Urothelium cell line (cell line): ENCODE measurements at places on chromosomes 3 and 15.
A peak's percentile ranks its signal among the peaks of the same experiment; 100 is the strongest.

GRCh38 chr15:99842071-99842470 lies 108.8 kb upstream of the LYSMD4 start:
- DNase-seq: no peak

- no peak for DNase-seq
Measured at GRCh38 chr3:42653303-42653559, 266 bp upstream of the ZBTB47 start.

DNA sequence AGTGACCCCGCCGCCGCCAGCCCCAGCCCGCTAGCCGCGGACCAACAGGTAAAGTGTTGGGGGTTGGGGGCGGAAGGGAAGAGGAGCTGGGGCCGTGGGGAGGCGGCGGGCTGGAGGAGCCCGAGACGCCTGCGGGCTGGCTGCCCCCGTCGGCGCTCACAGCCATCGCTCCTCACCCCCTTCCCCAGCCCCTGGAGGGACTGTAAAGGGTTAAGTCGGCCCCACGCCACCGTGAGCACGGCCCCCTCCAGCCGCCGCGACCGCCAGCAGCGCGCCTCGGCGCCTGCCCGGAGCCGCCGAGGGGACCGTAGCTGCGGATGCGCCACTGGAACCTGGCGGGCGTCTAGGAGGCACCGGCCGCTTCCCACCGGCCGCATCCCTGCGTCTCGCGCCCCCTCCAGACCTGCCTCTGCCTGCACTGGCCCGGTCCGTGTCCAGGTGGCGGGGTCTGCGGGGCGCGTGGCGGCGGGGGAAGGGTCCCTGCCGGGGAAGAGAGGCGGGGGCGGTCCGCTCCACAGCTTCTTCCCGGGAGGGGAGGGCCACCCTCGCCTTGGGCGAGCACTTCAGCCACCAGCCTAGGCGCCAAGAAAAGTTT lies 522 bp downstream of the MED12L start:
- peak; percentile 49 for DNase-seq

DNA sequence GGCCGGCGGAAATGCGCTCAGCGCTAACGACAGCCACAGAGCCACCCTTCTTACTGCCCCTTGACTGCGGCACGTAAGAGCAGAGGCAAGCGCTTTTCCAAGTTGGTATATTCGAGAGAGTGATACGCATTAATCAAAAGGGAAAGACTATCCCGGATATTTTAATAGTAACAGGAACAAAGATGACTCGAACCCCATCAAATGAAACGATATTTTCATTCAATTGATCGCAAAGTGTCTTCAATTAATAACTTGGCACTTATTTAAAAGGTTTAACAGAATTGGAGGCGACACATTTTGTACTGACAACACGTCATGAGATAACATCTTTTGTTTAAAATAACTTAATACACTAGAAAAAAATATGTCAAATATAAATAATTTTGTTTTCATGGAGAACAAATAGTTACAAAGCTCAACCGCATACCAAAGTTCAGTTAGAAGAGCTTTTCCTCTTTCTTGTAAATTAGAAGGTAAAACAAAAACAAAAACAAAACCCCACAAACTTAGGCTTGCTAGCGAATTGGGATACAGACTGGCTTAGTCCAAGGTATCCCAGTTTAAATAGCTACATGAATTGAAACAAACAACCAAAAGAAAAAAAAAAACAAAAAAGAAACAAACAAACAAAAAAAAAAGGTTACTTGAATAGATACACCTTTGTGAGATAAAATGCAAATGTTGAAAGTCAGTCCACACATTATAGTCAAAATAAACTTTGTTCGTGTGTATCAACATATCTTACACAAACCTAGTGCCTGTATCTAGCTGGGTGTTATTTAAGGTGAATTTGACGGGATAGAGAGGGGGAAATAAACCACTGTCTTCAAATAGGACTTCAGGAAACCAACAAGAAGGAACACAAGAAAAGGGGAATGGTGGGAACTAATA lies 10.2 kb downstream of the SHOX2 start:
- no peak for DNase-seq

- DNase-seq: no peak
Measured at GRCh38 chr3:194736896-194737600, 51.4 kb downstream of the FAM43A start.

GRCh38 chr15:68317281-68318007 lies 39.9 kb downstream of the FEM1B start:
- no peak for DNase-seq

- DNase-seq: no peak
Measured at GRCh38 chr3:105315144-105315543, 51.6 kb upstream of the ALCAM start.

GRCh38 chr15:91409387-91409786 lies 309.3 kb downstream of the SV2B start:
- no peak for DNase-seq

GRCh38 chr15:70088887-70089691 lies 8.6 kb downstream of the TLE3 start:
- DNase-seq: peak; percentile 36

GRCh38 chr3:172372895-172373294 lies 75.4 kb downstream of the GHSR start:
- no peak for DNase-seq

GRCh38 chr3:134952371-134952770 lies 157.3 kb downstream of the EPHB1 start:
- DNase-seq: no peak

DNA sequence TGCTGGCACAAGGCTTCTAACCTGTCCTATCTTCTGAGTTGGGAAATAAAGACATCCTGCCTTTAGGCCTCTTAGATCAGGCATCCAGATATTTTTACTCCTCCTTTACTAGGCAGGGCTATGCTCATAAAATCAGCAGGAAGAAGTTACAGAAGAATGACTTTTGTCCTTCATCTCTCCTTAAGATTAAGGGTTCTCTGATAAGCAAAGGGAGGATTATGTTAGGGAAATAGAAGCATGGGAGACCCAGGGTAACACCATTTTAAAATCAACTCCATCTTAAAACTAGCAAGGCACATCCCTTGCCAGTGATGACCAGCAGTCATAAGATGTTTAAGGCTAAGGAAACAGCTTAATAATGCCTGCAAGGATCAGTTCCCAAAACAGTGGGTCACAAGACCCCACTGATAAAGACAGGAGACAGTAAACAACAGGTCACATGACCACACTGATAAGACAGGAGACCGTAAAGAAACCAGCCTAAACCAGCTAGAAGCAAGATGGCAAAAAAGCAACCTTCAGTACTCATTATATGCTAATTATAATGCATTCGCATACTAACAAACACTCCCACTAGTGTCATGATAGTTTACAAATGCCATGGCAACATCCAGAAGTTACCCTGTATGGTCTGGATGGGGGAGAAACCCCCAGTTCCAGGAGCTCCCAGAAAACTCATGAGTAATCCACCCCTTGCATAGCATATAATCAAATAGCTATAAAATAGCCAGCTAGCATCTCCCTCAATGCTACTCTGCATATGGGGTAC lies 14.5 kb upstream of the EHHADH start:
- no peak for DNase-seq

GRCh38 chr15:26848498-26848897 lies 18.4 kb upstream of the GABRA5 start:
- no peak for DNase-seq

GRCh38 chr3:108202834-108203233 lies 19.4 kb downstream of the IFT57 start:
- no peak for DNase-seq

DNA sequence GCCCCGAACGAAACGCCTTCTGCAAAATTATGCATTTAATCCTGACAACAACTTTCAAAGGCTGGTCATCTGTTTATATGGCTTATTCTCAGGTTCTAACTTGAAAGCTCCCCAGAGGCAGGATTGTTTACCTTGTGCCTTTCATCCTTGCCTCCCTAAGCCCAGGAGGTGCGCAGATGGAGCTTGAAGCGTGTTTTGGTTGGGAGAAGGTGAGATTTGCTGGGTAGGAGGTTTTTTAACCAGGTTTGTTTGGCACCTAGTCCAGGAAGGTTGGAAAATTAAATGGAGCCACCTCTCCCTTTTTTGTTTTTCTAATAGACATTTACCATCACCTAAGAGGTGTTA lies 675 bp downstream of the TSEN2 start:
- no peak for DNase-seq

GRCh38 chr15:91995146-91995545 lies 141.6 kb downstream of the SLCO3A1 start:
- DNase-seq: no peak

- DNase-seq: no peak
Measured at GRCh38 chr3:42708611-42709151, 6.1 kb upstream of the HHATL start.
